Activated T-cell treated with anti-CD3 and anti-CD28 coated beads, Interleukin-2, amount 50 U/mL, for 24 hours (primary cell): ENCODE measurements at places on chromosomes 13 and 19.

DNA sequence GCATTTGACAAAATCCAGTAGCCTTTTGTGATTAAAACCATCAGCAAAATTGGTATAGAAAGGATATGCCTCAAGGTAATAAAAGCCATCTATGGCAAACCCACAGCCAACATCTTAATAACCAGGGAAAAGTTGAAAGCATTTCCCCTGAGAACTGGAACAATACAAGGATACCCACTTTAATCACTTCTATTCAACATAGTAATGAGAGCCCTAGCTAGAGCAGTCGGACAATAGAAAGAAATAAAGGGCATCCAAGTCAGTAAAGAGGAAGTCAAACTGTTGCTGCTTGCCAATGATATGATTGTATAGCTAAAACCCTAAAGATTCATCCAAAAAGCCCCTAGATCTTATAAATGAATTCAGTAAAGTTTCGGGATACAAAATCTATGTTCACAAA, 1510.3 kb downstream of the PCDH9 start:
- no peak for DNase-seq

DNA sequence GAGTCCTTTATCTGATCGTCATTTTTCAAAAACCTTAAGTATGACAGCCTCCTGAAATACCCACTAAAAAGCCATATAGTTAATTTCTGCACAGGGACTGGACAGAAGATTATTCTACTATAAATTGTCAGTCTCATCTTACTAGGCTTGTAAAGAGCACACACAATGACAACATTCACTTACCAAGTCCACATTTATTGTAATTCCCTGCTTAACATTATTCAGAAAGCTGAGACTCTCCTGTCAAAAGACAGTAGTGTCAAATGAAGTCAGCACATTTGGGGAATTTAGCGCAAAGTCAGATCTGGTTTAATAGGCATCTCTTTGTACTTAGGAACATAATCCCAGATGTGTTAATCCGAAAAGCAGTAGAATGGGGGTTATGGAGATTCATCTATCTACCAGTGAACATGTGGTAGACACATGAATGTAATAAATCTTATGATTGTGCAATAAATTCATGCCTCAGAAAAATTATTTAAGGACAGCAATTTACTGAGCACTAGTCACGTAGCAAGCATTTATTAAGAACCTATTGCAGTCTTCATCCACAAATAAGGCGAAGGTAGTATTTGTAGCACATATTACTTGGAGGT, 224.6 kb upstream of the GPC6 start:
- no peak for DNase-seq

- DNase-seq = no peak
Observed at GRCh38 chr13:72523593-72523992, 203.8 kb downstream of the MZT1 start.

GRCh38 chr13:28552288-28552687, 57.4 kb upstream of the FLT1 start:
- no peak for DNase-seq

DNA sequence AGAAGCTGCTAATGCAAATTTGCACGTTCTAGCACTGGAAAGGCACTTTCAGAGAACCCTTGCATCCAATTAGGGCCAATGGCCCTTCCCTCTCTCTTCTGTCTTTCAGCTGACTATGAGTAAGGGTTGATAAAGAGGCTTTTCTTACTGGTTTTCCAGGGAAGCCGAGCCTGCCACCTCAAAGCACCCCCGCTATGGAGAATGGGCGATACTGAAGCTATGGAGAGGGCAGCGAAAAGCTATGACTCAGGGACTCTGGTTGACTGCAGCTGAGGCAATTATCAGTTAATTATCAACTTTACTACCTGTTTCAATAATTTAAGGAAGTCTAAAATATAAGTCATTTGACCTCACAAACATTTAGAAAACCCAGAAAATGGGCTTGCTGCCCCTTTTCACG, 115.8 kb downstream of the TRPC4 start:
- DNase-seq = no peak

DNA sequence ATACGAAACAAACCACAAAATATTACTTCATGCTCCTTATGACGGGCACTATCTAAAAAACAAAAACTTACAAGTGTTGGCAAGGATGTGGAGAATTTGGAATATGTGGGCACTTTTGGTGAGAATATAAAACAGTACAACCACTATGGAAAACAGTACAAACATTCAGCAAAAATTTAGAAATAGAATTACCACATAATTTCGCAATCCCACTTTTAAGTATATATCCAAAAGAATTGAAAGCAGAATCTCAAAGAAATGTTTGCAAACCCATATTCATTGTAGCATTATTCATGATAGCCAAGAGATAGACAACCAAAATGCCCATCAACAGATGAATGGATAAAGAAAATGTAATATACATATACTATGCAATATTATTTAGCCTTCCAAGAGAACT, 1173.7 kb upstream of the PRR20A start:
- DNase-seq = no peak

DNA sequence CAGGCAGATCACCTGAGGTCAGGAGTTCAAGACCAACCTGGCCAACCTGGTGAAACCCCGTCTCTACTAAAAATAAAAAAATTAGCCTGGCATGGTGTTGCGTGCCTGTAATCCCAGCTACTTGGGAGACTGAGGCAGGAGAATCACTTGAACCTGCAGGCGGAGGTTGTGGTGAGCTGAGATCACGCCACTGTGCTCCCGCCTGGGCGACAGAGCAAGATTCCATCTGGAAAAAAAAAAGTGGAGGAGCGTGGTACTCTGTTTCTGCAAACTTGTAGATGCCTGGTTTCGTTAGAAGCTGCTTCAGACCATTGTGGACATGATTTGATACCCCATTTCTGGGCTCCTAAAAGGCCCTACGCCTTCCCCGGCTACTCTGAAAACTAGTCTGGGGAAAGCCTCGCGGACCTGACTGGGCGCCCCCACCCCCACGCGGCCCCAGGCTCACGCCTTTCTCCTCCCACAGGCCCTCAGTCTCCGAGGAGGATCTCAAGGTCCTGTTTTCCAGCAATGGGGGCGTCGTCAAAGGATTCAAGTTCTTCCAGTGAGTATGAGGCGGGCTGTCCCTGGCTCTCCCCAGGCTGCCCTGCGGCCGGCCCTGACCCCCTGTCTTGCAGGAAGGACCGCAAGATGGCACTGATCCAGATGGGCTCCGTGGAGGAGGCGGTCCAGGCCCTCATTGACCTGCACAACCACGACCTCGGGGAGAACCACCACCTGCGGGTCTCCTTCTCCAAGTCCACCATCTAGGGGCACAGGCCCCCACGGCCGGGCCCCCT, 11.5 kb downstream of the PLPPR3 start:
- DNase-seq = no peak

- no peak for DNase-seq
Observed at GRCh38 chr13:41590122-41590521, 132.8 kb downstream of the RGCC start.

DNA sequence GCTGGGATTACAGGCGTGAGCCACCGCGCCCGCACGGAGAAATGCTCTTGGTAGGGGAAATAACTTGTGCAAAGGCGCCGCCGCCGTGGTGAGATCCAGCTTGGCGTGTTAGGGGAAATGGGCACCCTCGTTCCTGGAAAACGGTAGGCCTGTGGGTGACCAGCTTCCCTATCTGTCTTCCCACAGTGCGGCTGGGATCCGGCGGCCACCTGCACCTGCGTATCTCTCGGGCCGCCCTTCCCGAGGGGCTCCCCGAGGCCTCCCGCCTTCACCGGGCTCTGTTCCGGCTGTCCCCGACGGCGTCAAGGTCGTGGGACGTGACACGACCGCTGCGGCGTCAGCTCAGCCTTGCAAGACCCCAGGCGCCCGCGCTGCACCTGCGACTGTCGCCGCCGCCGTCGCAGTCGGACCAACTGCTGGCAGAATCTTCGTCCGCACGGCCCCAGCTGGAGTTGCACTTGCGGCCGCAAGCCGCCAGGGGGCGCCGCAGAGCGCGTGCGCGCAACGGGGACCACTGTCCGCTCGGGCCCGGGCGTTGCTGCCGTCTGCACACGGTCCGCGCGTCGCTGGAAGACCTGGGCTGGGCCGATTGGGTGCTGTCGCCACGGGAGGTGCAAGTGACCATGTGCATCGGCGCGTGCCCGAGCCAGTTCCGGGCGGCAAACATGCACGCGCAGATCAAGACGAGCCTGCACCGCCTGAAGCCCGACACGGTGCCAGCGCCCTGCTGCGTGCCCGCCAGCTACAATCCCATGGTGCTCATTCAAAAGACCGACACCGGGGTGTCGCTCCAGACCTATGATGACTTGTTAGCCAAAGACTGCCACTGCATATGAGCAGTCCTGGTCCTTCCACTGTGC, 2.4 kb downstream of the GDF15 start:
- peak; percentile 91 for DNase-seq

- DNase-seq = no peak
Observed at GRCh38 chr13:21232196-21232595, 55.7 kb downstream of the MRPL57 start.

DNA sequence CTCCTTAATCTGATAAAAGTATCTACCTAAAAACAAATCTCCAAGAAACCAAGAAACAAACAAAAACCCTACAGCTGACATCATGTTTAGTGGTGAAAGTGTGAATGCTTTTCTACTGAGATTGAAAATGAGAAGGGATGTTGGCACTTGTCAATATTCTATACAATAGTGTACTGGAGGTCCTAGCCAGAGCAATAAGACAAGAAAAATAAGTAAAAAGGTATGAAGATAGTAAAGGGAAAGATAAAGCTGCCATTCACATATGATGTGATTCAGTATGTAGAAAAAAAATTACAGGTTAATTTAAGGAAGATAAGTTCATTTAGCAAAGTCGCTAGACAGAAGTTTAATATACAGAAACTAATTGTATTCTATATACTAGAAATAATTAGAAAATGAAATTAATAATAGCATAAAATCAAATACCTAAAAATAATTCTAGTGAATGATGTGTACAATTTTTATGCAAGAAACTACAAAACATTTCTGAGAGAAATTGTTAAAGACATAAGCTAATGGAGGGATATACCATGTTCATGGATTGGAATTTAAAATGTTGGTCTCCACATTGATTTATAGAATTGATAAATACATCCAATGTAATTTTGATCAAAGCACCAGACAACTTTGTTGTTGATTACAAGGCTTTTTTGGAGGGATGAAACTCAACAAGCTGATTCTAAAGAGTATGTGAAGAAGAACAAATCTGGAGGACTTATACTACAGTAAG, 2.4 kb upstream of the SLC7A10 start:
- DNase-seq = no peak

GRCh38 chr19:45153339-45154063, 7.3 kb downstream of the NKPD1 start:
- peak; percentile 68 for DNase-seq

DNA sequence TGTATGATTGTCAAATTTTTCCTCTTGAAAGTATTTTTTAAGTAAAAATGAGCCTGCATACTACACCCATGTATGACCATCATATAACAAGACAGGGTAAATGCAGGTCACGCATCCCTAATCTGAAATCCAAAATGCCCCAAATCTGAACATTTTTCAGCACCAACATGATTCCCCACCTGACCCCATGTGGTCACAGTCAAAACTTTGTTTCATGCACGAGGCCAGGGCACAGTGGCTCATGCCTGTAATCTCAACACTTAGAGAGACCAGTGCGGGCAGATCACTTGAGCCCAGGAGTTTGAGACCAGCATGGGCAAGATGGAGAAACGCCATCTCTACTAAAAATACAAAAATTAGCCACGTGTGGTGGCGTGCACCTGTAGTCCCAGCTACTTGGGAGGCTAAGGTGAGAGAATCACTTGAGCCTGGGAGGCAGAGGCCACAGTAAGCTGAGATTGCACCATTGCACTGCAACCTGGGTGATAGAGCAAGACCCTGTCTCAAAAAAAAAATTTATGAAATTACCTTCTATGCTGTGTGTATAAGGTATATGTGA, 63.7 kb upstream of the NPAS1 start:
- no peak for DNase-seq

- DNase-seq = no peak
Observed at GRCh38 chr13:70729369-70729768, 621.1 kb upstream of the KLHL1 start.

DNA sequence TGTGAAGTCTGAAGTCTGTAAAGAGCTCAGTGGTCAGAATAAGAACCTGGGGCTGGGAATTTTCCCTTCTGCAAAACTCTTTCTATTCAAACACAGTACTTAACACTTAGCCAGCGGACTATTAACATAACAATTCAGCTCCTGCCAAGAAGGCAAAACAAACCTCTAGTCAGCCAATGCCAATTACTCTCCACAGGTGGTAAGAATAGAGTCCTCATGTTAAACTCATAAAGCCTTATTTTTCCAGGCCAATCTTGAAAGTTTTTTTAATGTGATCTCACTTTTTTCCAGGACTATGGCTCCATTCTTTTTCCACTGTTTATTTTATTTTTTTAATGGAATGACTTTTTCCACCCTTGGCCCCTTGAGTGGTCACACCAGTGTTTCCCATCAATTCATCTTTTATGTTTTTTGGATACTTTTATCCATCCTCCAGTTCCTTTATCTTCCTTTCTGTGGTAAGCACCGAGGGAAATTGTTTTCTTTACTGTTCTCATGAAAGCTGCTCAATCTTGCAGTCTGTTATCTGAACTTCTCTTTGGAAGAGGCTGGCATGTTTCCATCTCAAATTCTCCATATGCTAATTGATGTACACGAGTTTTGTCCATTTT, 217.3 kb downstream of the LHFPL6 start:
- DNase-seq = no peak

DNA sequence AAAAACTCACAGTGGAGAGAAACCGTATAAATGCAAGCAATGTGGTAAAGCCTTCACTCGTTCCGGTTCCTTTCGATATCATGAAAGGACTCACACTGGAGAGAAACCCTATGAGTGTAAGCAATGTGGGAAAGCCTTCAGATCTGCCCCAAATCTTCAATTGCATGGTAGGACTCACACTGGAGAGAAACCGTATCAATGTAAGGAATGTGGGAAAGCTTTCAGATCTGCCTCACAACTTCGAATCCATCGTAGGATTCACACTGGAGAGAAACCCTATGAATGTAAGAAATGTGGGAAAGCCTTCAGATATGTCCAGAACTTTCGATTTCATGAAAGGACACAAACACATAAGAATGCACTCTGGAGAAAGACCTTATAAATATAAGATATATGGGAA, 19.4 kb upstream of the ZNF69 start:
- no peak for DNase-seq

GRCh38 chr13:111537843-111538499, 217.5 kb downstream of the TEX29 start:
- no peak for DNase-seq

DNA sequence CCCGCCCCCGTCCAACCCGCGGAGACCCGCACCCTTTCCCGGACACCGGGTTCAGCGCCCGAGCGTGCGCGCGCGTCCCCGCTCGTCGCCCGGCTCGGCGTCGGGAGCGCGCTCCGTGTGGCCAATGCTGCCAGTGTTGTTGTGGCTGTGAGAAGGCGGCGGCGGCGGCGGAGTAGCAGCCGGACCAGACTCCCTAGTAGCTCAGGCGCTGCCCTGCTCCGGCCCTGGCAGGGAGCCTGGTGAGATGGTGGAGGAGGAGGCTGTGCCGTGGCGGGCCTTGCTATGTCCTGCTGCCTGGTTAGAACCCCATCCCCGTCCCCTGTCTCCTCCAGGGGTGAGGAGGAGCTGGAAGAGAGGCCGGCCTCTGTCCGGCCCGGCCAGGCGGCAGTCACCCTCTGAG, 553.2 kb downstream of the TUBA3C start:
- DNase-seq = no peak

- DNase-seq = no peak
Observed at GRCh38 chr19:18287836-18288772, 6.7 kb upstream of the JUND start.
